ENCODE measurements at places on chromosomes 7 and 10. TPM values are rescaled to one million over a fixed set of nuclear protein-coding genes. Genes with fewer than 3 reads are reported as not detected.

The KCP gene
- total RNA-seq: 5.6 TPM

The PIP gene
- total RNA-seq: not detected

The ACSL5 gene
- 40.3 TPM for total RNA-seq

The ATE1 gene
- 16.5 TPM for total RNA-seq

DNA sequence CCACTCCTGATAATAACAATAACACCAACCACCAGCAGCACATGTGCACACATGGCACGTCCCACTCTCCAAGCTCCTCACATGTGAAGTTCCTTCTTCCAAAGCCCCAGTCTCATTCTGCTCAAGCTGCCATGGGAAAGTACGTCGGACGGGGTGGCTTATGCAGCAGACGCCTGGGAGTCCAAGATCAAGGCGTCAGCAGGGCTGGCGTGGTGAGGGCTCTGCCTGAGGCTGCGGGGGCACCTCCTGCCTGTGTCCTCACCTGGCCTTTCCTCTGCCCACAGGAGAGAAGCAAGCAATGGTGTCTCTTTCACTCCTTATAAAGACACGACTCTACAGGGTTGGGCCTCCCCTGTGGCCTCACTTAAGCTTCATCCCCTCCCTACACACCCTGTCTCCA, 68.8 kb upstream of the INSIG1 start:
- no peaks in the 10 kb centered on the region for H3K36me3 ChIP-seq

DNA sequence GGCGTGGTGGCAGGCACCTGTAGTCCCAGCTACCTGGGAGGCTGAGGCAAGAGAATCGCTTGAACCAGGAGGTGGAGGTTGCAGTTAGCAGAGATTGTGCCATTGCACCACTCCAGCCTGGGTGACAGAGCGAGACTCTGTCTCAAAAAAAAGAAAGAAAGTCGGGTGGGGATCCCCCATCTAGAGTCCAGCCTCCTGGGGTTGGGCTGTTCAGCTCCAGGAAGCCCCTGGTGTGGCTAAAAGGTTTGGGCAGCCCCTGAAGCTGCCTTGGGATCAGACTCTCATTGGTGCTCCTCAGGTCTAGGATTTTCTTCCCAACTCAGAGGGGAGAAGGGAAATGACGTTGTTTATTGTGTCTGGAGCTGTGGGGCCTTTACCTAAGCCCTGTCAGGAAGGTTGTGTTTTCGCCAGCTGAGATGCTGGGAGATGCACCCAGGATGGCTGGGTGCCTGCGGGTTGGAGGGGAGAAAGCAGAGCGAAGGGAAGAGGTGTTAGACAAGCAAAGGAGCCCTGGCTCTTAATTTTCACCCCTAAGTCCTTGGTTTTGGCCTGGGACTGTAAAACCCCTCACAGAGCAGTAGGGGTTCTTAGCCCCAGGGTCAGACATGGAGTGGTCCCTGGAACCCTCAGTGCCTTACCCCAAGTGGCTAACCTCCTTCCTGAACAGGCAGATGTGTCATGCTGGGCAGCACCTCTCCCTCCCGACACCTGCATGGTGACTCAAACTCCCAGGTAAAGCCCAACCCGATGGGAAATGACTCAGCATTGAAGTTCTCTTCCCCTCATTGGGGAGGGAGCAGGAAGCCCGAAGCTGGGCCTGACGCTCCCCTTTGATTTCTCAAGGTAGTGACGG, 21.1 kb downstream of the PLAU start:
- no peak overlapping the region for H3K4me3 ChIP-seq
- no peaks in the 10 kb centered on the region for H3K36me3 ChIP-seq
- H3K27me3 ChIP-seq: no peaks in the 10 kb centered on the region
- H3K27ac ChIP-seq: peak overlapping the region; percentile 68
- peak; percentile 50 for DNase-seq
- H3K4me1 ChIP-seq: peaks cover 13% of the 10 kb centered on the region

- no peaks in the 10 kb centered on the region for H3K4me1 ChIP-seq
- no peak overlapping the region for H3K27ac ChIP-seq
- DNase-seq: no peak
These were observed 39.4 kb upstream of the ZNF488 start for GRCh38 chr10:47423476-47423875.

GRCh38 chr10:73206385-73206784, 38.5 kb downstream of the FAM149B1 start:
- no peaks in the 10 kb centered on the region for H3K4me1 ChIP-seq
- no peak overlapping the region for H3K27ac ChIP-seq
- H3K4me3 ChIP-seq: no peak overlapping the region
- no peaks in the 10 kb centered on the region for H3K36me3 ChIP-seq
- no peaks in the 10 kb centered on the region for H3K27me3 ChIP-seq

- no peaks in the 10 kb centered on the region for H3K4me1 ChIP-seq
- DNase-seq: no peak
- H3K36me3 ChIP-seq: no peaks in the 10 kb centered on the region
- H3K27ac ChIP-seq: no peak overlapping the region
- H3K4me3 ChIP-seq: no peak overlapping the region
- H3K27me3 ChIP-seq: no peaks in the 10 kb centered on the region
These were observed 385.5 kb downstream of the SORCS3 start for GRCh38 chr10:105026566-105026965.

DNA sequence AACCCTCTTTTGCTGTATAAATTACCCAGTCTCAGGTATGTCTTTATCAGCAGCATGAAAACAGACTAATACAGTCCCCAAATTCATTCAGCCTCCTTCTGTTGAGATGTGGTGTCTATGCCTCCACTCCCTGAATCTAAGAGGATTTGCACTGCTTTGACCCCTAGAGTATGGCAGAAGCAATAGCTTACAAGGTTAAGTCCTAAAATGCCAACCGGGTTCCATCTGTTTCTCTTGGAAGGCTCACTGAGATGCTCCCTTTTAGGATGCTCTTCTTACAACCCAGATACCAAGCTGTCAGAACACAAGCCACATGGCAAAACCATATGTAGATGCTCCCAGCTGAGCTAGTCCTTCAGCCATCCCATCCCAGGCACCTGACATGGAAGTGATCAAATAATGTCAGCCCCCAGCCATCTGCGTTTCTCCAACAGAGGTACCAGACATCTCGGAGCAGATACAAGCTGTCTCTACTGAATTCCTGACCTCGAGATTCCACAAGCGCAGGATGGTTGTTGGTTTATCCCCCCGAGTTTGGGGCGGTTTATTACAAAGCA, 20.2 kb downstream of the CALN1 start:
- no peaks in the 10 kb centered on the region for H3K4me1 ChIP-seq
- no peaks in the 10 kb centered on the region for H3K27me3 ChIP-seq
- DNase-seq: no peak
- H3K4me3 ChIP-seq: no peak overlapping the region
- H3K27ac ChIP-seq: no peak overlapping the region

GRCh38 chr7:36723951-36724664, at the start of gene AOAH:
TSS of gene AOAH (minus strand) at chr7:36724494. CDS start at chr7:36724148, 346 bp downstream.
- H3K27me3 ChIP-seq: no peaks in the 10 kb centered on the region
- H3K4me1 ChIP-seq: peaks cover 7% of the 10 kb centered on the region
- no peak within 1 kb of the TSS for H3K4me3 ChIP-seq
- no peaks in the 10 kb centered on the region for H3K36me3 ChIP-seq
- DNase-seq: no peak
- no peak within 1 kb of the TSS for H3K27ac ChIP-seq

- peak overlapping the region; percentile 82 for H3K4me3 ChIP-seq
- peak overlapping the region; percentile 76 for H3K27ac ChIP-seq
- no peaks in the 10 kb centered on the region for H3K27me3 ChIP-seq
- H3K4me1 ChIP-seq: peaks cover 2% of the 10 kb centered on the region
- H3K36me3 ChIP-seq: no peaks in the 10 kb centered on the region
These were observed 1.5 kb downstream of the ACTR3B start for GRCh38 chr7:152760854-152761748.

DNA sequence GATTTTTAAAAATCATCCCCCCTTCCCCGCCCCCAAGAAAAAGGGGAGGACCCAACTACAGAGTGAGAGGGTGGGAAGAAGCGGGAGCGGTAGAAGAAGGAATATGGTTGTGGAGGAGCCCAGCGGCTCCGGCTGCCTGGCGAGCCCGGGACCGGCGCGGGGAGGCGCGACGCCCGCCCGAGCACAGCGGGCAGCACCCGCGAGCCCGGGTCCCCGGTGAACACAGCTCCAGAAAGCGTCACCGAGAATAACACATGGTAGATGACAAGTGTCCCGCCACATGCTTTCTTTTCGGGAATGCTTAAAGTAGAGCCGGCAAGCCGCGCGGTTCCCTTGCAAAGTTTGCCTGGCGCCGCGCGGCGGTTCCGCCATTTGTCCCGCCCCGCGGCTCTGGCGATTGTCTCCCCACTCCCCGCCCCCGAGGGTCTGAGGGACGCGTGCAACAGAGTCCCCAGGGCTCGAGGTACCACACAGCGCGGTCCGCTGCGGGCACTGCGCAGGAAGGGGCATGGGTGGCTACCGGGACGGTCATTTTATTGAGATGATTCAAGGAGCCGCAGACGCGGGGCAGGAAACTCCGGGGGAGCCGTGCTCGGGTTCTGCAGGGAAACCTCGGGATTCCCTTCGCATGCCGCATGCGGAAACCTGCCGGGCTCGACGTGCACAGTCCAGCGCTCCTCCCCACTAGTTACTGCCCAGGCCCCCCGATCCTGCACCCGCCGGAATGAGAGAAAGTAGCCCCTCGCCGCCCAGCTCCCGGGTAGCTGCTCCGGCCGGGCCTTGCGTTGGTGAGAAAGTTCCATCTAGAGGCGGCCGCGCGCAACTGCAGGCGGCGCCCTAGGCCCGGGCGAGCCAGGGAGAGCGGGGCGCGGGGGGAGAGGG, 781 bp upstream of the GRM8 start:
- peak overlapping the region; percentile 76 for H3K4me3 ChIP-seq
- DNase-seq: no peak
- no peak overlapping the region for H3K27ac ChIP-seq

- H3K27ac ChIP-seq: no peak overlapping the region
- H3K36me3 ChIP-seq: no peaks in the 10 kb centered on the region
- no peaks in the 10 kb centered on the region for H3K27me3 ChIP-seq
- no peak overlapping the region for H3K4me3 ChIP-seq
- no peaks in the 10 kb centered on the region for H3K4me1 ChIP-seq
These were observed 122.3 kb downstream of the SH3PXD2A start for GRCh38 chr10:103733045-103733419.
